ENCODE measurements at places on chromosomes 16 and 17. TPM values are rescaled to one million over a fixed set of nuclear protein-coding genes. Genes with fewer than 3 reads are reported as not detected.
A peak's percentile ranks its signal among the peaks of the same experiment; 100 is the strongest.

GRCh38 chr16:72246423-72246822, 74.5 kb upstream of the PMFBP1 start:
- H3K27ac ChIP-seq: no peak overlapping the region
- H3K4me3 ChIP-seq: no peak overlapping the region
- no peaks in the 10 kb centered on the region for H3K27me3 ChIP-seq
- H3K36me3 ChIP-seq: no peaks in the 10 kb centered on the region
- no peaks in the 10 kb centered on the region for H3K4me1 ChIP-seq
- no peak for DNase-seq

DNA sequence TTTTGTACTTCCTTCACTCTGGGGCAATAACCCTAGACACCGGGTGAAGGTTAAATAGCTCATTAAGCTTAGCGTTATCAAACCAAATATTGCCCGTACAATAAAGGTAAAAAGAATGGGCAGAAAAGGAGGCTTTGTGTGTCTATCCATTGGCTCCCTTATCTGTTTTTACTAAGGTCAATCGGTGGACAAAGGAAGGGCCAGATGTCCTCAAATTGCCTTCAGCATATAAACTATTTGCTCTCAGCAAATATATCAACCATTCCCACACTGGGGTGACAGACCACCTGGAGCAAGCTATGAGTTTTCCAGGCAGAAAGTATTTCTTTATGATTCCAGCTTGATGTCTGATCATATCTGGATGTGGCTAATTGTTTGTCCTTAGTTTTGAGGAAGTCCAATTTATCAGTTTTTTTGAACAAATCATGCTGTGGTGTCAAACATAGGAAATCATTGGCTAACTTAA, 25.3 kb upstream of the WIPI1 start:
- no peak for DNase-seq
- H3K4me3 ChIP-seq: no peak overlapping the region
- no peaks in the 10 kb centered on the region for H3K36me3 ChIP-seq
- no peaks in the 10 kb centered on the region for H3K27me3 ChIP-seq
- H3K27ac ChIP-seq: no peak overlapping the region

CDR2L gene
- 41.2 TPM for total RNA-seq

CDK5R1 gene
- total RNA-seq: 1.5 TPM

GRCh38 chr17:19022128-19022527, 17.6 kb upstream of the FAM83G start:
- H3K4me1 ChIP-seq: no peaks in the 10 kb centered on the region
- DNase-seq: no peak
- H3K27ac ChIP-seq: no peak overlapping the region
- H3K4me3 ChIP-seq: no peak overlapping the region
- no peaks in the 10 kb centered on the region for H3K27me3 ChIP-seq

CCDC154 gene
- 1.5 TPM for total RNA-seq

DNA sequence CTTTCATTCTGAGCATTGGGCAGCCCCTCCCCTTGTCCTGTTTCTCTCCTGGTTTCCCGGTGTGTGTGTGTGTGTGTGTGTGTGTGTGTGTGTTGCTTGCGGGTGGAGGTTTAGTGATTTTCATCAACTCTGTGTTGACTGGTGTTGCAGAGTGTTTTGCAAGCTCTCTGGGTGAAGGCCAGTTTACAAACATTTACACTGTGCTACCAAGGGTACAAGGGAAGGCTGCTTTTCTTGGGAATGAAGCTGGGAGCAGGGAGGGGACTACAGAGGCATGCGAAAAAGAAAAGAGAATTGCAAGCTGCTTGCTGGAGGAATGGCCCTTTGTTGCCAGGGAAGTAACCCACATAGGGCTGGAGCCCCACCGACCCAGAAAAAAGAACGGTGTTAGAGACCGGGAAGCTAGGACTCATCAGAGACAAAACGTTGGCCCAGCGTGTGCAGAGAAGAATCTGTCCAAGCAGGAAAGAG, 29.6 kb downstream of the HS3ST3B1 start:
- no peaks in the 10 kb centered on the region for H3K27me3 ChIP-seq
- no peaks in the 10 kb centered on the region for H3K36me3 ChIP-seq
- no peaks in the 10 kb centered on the region for H3K4me1 ChIP-seq
- DNase-seq: no peak
- no peak overlapping the region for H3K4me3 ChIP-seq

TTYH2 gene
- 6.9 TPM for total RNA-seq

DYNLRB2 gene
- total RNA-seq: 5.3 TPM

BCAR1 gene
- 73.6 TPM for total RNA-seq

DNA sequence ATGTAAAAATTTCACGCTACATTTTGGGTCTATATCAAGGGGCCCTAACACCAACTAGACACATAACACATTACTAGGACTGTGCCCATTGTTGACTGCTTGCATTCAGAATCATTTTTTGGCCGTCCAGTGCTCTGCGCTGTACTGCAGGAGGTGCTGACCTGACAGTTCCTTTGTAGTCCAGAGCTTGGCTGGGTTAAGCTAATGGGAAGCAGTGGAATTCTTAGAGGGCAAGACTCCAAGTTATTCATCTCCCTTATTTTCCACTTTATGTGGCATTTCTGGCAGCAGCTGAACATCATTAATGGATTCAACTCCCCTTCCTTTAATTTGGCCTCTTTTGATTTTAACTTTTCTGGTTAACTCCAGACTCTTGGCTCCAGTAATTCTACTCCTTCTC, 351.7 kb downstream of the CDH8 start:
- no peaks in the 10 kb centered on the region for H3K36me3 ChIP-seq
- H3K27ac ChIP-seq: no peak overlapping the region
- no peak for DNase-seq
- H3K4me3 ChIP-seq: no peak overlapping the region
- no peaks in the 10 kb centered on the region for H3K27me3 ChIP-seq
- H3K4me1 ChIP-seq: no peaks in the 10 kb centered on the region

GRCh38 chr17:32875923-32876416, 954 bp downstream of the MYO1D start:
- H3K36me3 ChIP-seq: no peaks in the 10 kb centered on the region
- peak overlapping the region; percentile 66 for H3K4me3 ChIP-seq
- H3K4me1 ChIP-seq: peaks cover 36% of the 10 kb centered on the region
- peak; percentile 55 for DNase-seq
- H3K27ac ChIP-seq: peak overlapping the region; percentile 93

GRCh38 chr16:188674-189073, 8.4 kb downstream of the HBQ1 start:
- no peak overlapping the region for H3K27ac ChIP-seq
- H3K4me1 ChIP-seq: no peaks in the 10 kb centered on the region
- H3K36me3 ChIP-seq: no peaks in the 10 kb centered on the region
- no peaks in the 10 kb centered on the region for H3K27me3 ChIP-seq

DNA sequence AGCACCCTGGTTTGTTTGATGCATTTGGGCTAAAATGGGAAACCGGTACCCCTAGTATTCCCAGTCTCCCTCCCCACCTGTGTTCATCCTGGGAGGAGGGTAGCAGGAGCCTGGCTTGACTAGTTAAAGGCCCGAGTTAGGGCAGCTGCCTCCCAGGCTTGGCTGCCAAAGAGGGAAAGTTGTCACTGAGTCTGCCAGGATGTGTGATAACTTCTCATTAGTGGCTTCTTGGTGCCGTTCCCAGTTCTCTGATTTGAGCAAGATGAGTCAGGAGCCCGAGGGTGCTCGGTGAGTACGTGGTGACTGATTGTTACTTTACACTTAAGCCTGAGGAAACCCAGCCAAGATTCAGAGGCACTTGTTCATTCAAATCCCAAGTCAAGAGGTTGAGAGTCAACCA, 2.5 kb downstream of the KRT32 start:
- no peaks in the 10 kb centered on the region for H3K27me3 ChIP-seq
- peak; percentile 72 for DNase-seq
- no peak overlapping the region for H3K27ac ChIP-seq
- no peaks in the 10 kb centered on the region for H3K4me1 ChIP-seq
- H3K36me3 ChIP-seq: no peaks in the 10 kb centered on the region

BIRC5 gene
- total RNA-seq: 12.1 TPM

GRCh38 chr16:73036074-73036826, 11.7 kb downstream of the ZFHX3 start:
- no peaks in the 10 kb centered on the region for H3K27me3 ChIP-seq
- no peak for DNase-seq
- no peak overlapping the region for H3K27ac ChIP-seq
- H3K4me3 ChIP-seq: no peak overlapping the region
- peaks cover 4% of the 10 kb centered on the region for H3K4me1 ChIP-seq
- H3K36me3 ChIP-seq: no peaks in the 10 kb centered on the region

CES1 gene
- 62.3 TPM for total RNA-seq

GNG13 gene
- total RNA-seq: not detected

DNA sequence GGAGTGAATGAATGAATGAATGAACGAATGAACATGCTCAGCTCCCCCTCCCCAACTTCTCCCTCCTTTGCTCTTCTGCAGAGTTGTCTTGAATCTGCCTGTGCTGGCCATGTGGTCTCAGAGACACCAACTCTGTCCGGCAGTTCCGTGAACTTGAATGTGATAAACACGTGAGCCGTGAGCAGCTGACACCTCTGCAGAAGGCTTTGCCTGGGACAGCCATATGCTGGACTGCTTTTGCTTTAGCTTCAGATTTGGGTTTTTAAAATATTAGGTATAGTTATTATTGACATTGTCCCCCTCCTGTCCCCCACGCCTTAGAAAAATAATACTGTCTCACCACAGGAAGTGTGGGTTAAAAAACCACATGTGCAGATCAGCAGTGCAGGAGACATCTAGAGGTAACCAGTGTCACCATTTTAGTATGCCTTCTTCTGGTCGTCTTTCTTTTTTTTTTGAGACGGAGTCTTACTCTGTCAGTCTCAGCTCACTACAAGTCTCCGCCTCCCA, 83.8 kb downstream of the ABCC1 start:
- H3K27me3 ChIP-seq: no peaks in the 10 kb centered on the region
- H3K27ac ChIP-seq: no peak overlapping the region
- H3K36me3 ChIP-seq: peaks cover 47% of the 10 kb centered on the region
- peaks cover 18% of the 10 kb centered on the region for H3K4me1 ChIP-seq
- no peak overlapping the region for H3K4me3 ChIP-seq

AATK gene
- total RNA-seq: 26.7 TPM

HSD17B1 gene
- 1.7 TPM for total RNA-seq

DNA sequence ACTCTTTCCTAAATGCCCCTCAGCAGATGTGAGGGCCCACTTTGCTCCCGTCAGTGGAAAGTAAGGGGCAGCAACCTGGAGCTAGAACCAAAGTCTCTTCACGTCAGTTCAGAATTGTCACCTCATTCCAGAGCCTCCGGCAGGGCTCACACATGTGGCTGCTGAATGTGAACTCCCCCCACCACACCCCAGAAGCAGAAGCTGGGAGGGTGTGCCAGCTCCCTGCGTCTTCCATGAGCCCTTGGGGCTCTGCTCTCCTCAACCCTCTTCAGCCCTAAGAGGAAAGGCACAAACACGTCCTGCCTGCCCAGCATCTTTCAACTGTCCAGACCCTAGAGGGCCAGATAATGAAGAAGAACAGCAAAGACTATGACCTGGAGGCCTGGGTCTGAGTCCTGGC, 105.3 kb downstream of the SALL1 start:
- no peak for DNase-seq
- H3K4me1 ChIP-seq: no peaks in the 10 kb centered on the region
- H3K27ac ChIP-seq: no peak overlapping the region
- H3K4me3 ChIP-seq: no peak overlapping the region
- no peaks in the 10 kb centered on the region for H3K36me3 ChIP-seq
- H3K27me3 ChIP-seq: no peaks in the 10 kb centered on the region

ZNRF1 gene
- total RNA-seq: 25.8 TPM

- no peaks in the 10 kb centered on the region for H3K27me3 ChIP-seq
- no peaks in the 10 kb centered on the region for H3K4me1 ChIP-seq
- no peak for DNase-seq
- no peaks in the 10 kb centered on the region for H3K36me3 ChIP-seq
- H3K4me3 ChIP-seq: no peak overlapping the region
These were observed 84.9 kb downstream of the TMEM114 start for GRCh38 chr16:8505327-8505991.

- no peak overlapping the region for H3K4me3 ChIP-seq
- H3K27ac ChIP-seq: no peak overlapping the region
- DNase-seq: peak; percentile 94
- H3K36me3 ChIP-seq: no peaks in the 10 kb centered on the region
These were observed 86.1 kb downstream of the ZDHHC7 start for GRCh38 chr16:84925092-84925772.

TPSAB1 gene
- total RNA-seq: 51.0 TPM

DNA sequence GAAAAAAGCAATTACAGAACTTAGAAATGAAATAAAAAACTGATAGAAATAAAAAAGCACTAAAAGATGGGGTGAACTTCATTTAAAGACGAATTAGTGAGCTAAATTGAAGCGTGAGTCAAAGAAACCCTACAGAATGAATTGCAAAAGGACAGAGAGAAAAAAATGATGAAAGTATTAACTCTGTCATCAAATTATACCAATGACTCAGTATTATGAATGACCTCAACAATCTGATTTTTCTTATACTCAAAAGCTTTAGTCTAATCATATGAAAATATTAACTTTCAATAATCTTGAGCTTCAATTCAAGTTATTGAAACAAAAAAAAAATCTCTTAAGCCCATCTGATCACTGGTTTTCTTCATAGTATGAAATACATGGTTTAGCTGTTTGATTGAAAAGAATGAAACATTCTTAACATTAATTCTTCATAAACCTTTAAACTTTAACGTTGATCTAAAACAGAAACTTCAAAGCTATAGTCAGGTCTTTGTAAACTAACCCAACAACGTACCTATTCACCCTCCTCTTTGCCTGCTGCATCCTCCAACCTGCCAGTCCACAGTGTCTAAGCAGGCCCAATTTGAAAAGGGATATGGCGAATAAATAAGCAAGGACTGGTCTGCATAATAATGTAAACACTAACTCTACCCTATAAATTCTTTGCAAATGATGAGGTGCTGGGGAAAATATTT, 6.6 kb downstream of the ABCA5 start:
- no peak for DNase-seq
- no peak overlapping the region for H3K27ac ChIP-seq
- no peaks in the 10 kb centered on the region for H3K27me3 ChIP-seq
- H3K4me3 ChIP-seq: no peak overlapping the region

GRCh38 chr17:27351759-27352158, 57.8 kb downstream of the WSB1 start:
- peaks cover 49% of the 10 kb centered on the region for H3K4me1 ChIP-seq
- H3K4me3 ChIP-seq: no peak overlapping the region
- no peaks in the 10 kb centered on the region for H3K36me3 ChIP-seq
- H3K27me3 ChIP-seq: no peaks in the 10 kb centered on the region
- peak overlapping the region; percentile 89 for H3K27ac ChIP-seq

SLC46A1 gene
- total RNA-seq: 23.7 TPM

DNA sequence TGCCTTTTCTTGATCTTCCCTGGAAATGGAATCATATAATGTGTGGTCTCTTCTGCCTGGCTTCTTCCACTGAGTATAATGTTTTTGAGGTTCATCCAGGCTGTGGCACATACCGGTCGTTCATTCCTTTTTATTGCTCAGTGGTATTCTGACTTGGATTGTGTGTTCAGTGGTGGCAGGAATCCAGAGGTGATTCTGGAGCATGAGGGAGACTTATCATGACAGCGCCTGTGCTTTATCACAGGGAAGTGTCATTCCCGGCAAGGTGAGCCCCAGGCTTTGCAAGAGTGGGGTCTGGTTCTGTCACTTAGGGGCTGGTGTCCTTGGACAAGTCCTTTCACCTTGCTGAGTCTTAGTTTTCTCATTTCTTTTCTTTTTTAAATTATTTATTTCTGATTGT, 53.0 kb downstream of the IRX3 start:
- no peaks in the 10 kb centered on the region for H3K27me3 ChIP-seq
- no peak overlapping the region for H3K4me3 ChIP-seq
- H3K27ac ChIP-seq: no peak overlapping the region
- no peaks in the 10 kb centered on the region for H3K4me1 ChIP-seq
